ENCODE measurements at places on chromosomes 12 and 14. TPM values are rescaled to one million over a fixed set of nuclear protein-coding genes. Genes with fewer than 3 reads are reported as not detected.

BLTP3B gene
- total RNA-seq, result 60.9 TPM

GALNT16 gene
- 0.11 TPM for total RNA-seq

- peak; percentile 46 for DNase-seq
Observed at GRCh38 chr14:21846227-21846885, 172.7 kb upstream of the OR4E1 start.

KCNC2 gene
- not detected for total RNA-seq

PRB2 gene
- not detected for total RNA-seq

DNA sequence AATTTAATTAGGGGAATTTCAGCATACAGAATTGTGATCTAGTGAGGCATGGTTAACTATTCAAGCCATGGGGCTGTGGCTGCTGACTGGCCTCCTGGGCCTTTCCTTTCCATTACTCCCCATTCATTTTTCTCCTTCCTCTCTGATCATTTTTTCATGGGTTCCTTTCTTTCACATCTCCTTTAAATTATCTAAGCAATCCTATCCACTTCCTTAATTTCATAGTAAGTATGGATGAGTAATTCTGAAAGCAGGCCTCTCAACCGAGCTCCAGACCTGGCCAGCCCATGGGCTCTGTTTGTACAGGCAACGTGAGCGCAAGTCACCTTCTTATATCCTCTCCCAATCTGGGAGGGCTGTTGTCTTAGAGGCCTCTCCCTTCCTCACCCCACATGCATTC, 13.4 kb downstream of the CKAP4 start:
- DNase-seq, result no peak

CISTR gene
- not detected for total RNA-seq

DNA sequence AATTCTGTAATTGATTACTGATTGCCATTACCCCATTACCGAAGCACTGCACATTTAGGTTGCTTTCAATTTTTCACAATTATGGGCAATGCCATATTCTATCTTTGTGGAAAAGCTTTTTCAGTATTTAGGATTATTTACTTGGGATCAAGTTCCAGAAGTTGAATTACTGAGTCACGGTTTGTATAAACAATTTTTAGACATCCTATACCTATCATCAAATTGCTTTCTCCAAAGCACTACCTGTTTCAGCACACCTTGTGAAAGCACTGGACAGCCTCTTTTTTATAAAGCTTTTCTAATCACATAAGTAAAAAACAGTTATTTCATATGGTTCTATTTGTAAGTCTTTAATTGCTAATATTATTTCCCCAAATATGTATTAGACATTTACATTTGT, 221.5 kb upstream of the CAND1 start:
- no peak for DNase-seq

GRCh38 chr12:85445060-85445938, 165.3 kb downstream of the ALX1 start:
- DNase-seq, result no peak

DNA sequence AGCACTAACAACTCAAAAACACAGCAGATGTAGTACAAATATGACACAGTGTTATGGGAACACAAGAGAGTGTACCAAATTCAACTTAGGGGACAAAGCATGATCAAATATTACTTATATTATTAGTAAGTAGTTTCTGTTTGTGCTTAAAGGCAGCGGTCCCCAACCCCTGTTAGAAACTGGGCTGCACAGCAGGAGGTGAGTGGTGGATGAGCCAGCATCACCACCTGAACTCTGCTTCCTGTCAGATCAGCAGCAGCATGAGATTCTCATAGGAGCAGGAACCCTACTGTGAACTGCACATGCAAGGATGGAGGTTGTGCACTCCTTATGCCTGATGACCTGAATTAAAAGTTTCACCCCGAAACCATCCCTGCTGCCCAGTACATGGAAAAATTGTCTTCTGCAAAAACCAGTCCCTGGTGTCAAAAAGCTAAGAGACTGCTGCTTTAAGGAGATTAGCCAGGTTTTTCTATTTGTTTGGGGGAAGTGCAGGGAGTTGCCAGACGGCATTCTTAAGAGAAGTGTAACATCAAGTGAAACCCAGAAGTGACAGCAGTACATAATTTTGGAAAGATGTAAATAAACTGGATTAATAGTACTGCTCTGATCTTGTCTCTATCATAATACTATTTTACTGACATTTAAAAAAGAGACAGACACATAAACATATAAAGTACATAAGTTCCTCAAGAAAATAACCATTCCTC, 26.7 kb downstream of the GTF2A1 start:
- no peak for DNase-seq

DNA sequence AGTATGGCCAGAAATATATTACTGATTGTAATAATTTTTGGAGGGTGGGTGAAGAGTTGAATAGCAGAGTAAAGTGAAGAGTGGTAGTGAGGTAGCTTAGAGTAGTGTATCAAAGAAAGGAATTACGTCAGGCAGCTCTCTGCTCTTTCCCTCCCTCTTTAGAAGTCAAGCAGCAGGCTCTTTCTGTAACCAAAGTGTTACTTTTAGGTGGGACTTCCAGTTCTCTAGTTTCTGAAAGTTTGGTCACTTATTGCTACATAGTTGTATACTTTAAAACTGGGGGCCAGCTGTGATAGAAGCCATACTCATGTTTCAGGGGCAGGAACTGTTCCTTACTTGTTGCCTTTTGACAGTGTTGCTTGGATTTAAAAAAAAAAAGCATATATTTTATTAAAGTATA, 30.6 kb downstream of the ATF7IP start:
- peak; percentile 63 for DNase-seq

DNA sequence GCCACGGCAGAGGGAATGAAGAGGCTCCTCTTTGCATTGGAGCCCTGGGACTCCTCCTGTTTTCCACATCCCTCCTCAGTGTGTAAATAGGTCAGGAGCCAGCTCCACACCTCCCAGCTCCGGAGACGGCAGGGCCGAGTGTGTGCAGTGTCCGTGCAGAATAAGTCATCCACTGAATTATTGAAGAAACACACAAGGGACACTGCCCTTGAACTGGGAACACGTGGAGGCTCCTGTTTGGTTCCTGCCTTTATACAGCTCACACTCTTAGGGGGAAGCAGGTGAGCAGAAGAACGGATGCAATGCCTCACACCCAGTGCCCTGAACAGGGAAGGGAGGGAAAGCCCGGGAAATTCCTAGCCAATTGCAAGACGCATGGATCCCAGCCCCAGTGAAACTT, 10.4 kb upstream of the FZD10 start:
- DNase-seq, result no peak

- DNase-seq, result no peak
Observed at GRCh38 chr12:109239691-109240090, 69.4 kb downstream of the FOXN4 start.

PHETA1 gene
- total RNA-seq, result 3.8 TPM

CLEC4D gene
- not detected for total RNA-seq

DNA sequence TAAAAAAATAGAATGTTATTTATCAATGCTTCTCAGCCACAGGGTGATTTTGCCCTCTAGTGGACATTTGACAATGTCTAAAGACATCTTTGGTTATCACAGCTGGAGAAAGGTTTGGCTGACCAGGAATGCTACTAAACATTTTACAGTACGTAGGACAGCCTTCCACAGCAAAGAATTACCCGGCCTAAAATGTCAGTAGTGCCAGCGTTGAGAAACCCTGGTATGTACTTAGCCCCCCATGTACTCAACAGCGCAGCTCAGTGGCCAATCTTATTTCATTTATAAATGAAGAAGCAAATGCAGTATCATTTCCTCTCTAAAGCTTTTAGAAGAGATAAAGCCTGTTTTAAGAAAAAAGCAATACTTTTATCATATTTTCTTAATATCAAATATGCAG, 5.8 kb downstream of the MARK3 start:
- DNase-seq, result peak; percentile 17

ADSS1 gene
- total RNA-seq, result 1.5 TPM

DNA sequence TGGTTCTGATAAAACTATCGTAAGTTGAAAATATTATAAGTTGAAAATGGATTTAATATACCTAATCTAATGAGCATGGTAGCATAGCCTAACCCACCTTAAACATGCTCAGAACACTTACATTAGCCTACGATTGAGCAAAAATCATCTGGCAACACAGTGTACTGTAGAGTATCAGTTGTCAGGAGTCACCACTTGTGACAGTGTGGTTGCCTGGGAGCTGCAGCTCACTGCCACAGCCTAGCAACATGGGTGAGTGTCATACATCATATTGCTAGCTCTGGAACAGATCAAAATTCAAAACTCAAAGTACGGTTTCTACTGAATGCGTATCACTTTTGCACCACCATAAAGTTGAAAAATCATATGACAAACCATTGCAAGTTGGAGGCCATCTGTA, 203.5 kb downstream of the ATXN7L3B start:
- DNase-seq, result no peak

DNA sequence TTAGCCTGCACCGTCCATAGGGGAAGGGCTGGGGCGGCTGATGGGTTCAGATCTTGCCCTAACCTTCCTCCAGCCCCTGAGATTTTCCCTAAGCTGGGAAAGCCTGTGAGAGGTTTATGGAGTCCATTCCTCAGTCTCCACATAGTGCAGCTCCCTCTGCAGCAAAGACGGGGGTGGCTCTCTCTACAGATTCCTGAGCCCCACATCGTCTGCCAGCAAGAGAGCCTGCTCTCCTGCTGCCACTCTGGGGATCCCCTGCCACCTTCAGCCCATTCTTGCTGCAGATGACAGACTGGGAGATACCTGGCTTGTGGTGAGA, 3.1 kb downstream of the SMIM41 start:
- no peak for DNase-seq

DNA sequence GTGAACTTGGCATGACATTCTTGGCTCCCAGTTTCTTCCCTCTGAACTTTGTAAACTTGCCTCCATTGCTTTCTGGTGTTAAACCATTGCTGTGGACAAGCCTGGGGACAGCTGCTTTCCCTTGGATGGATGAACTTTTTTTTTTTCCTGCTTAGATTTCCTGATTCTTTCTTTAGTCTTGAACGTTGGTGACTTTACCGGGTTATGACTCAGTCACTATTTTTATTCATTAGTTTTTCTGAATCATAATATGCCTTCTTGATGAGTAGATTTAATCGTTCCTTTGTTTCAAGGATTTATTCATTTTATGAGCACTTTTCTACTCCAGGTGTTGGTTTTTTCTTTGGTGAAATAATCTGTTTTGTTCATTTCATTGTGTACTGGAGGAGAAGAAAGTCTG, 155.0 kb upstream of the RTL1 start:
- DNase-seq, result no peak

KLHDC1 gene
- total RNA-seq, result 2.7 TPM

- peak; percentile 29 for DNase-seq
Observed at GRCh38 chr12:48818831-48819590, 715 bp downstream of the CACNB3 start.

DNA sequence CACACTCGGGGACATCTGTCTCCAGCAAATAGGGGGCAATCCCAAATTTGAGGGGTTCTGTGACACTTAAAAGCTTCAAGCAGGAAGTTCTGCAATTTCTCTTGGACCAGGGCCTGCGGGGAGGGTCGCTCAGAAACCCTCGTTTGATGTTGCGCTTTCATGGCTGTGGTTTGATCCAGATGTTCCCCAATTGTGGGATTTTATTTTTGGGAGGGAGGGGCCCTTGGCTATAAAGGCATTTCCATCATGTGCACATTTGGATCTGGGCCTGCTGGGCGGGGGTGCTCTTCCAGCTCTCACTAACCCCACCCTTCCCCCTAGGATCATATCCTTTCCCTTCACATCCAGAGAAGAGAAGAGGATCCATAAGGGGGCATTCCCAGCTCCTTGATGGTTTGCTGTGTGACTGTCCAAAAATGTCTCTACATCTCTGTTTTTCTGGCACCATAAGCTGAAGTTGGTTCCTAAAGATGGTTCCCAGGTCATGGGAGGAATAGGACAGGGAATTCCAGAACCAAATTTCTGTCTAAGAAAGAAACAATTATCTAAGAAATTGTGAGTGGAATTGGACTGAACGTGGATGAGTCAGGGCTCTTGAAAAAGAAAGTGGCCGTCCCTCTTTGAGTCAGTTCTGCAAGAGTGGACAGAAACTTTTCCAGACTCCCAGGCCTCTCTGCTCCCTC, 47.2 kb downstream of the SMUG1 start:
- no peak for DNase-seq

SOCS2 gene
- total RNA-seq, result 12.9 TPM

DNA sequence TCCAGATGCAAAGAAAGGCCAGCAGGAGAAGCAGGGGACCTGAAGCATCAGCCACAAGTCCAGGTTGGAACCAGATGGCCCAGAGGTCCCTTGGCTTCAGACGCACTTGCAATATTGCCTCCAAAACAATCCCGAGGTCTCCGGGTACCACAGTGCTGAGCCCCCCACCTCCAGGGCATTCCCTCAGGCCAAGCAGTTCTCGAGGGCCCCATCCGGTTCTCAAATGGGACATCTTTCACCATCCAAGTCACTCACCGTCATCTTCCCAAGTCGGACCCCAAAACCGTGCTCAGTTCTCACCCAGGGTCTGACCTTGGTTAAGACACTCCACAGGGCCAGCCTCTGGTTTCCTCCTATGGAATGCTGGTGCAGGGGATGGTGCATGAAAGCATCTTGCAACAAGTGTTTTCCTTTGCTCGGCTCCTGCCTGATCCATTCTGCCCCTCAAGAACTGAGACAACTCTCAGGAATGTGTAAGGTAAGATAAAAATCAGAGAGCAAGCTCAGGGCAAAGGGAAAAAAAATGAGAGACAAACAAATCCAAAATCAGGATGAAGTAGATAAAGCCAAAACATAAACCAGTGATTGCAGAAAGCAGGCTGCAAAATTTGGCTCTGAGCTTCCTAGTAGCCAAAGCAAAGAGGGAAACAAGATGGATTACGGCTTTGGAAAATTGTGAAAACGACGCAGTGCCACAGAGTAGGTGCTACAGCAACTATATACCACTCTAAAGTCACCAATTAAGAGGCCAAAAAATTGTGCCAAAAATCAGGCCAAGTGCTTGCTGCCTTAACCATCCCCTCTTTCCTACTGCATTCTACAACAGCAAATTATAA, 8.0 kb downstream of the NCOR2 start:
- no peak for DNase-seq

IFNG-AS1 gene
- total RNA-seq, result 1.6 TPM

TTC8 gene
- total RNA-seq, result 5.9 TPM

ARMH4 gene
- total RNA-seq, result not detected

DNA sequence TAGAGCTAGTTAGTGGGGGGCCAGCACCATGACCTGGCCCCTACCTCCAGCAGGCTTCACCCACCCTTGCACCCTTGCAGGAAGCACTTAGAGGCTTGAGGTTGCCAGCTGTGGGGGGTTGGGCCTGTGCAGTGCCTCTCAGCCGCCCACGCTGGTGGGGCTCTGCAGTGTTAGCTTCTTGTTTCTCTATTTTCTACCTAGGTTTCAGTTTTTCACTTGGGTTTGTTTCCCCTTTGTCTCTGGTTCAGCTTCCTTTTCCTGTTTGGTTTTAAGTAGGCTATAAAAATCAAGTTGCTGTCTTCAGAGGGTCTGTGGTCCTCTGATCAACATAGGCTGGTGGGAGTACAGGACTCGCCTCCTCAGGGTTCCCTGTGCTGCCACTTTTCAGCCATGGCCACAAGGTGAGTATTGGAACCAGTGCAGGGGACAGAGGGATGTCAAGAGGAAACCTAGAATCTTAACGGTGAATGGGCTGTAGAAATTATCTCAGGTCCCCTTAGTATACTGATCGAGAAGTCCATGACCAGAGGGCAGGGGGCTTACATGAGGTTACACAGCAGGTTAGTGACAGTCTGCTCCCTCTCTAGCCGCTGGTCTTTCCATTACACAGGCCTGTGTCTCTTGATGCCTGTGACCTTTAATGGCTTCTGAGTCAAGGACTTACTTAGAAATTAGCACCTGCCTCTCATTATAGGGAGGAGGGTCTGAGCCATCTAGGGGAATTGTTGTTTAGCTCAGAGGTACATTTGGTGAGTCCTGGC, at the start of gene EVL:
Gene EVL, plus strand, starts transcription at position 312 of the 761 bp plus-strand sequence. Its CDS starts 79 bp downstream, at position 391.
- peak; percentile 78 for DNase-seq

- DNase-seq, result no peak
Observed at GRCh38 chr14:95140060-95140858, 17.1 kb downstream of the DICER1 start.

BHLHE41 gene
- not detected for total RNA-seq
